ENCODE measurements at places on chromosomes 6 and 20.

DNA sequence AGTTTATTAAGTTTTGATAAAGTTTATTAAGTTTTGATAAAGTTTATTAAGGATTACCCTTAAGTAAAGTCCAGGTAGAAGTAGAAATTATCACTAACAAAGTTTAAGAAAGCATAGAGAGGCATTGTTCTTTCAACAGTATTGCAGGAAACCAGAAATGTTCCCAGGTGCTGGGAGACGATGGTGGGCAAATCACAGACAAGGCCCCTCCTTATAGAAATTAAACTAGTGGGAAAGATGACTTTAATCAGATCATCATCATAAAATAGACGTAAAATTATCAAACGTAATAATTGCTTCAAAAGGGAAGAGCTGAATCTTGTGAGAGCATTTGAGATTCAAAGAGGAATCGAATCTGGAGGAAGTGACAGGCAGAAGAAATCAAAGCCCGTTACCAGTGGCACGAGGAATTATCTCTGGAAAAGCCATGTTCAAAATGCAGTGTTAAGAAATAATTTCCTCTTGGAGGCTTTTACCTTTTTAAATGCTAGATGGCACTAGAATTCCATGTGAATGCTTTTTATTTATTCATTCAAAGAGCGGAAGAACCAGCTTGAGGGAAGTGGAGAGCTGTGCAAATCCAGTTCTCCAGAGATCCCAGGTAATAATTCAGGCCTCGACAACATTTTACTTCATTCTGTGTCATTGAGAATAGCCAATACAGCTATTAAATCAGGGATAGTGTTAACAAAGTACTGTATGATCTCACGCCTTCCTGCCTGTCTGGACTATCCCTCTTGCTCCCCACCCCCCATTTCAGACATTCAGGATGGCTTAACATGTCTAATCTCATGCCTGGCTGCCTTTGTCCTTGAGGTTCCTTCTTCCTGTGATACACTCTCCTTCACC, 1.0 kb upstream of the APMAP start:
- no peak for DNase-seq

- peak; percentile 60 for DNase-seq
These were observed 235.8 kb downstream of the NFATC2 start for GRCh38 chr20:51306521-51307358.

DNA sequence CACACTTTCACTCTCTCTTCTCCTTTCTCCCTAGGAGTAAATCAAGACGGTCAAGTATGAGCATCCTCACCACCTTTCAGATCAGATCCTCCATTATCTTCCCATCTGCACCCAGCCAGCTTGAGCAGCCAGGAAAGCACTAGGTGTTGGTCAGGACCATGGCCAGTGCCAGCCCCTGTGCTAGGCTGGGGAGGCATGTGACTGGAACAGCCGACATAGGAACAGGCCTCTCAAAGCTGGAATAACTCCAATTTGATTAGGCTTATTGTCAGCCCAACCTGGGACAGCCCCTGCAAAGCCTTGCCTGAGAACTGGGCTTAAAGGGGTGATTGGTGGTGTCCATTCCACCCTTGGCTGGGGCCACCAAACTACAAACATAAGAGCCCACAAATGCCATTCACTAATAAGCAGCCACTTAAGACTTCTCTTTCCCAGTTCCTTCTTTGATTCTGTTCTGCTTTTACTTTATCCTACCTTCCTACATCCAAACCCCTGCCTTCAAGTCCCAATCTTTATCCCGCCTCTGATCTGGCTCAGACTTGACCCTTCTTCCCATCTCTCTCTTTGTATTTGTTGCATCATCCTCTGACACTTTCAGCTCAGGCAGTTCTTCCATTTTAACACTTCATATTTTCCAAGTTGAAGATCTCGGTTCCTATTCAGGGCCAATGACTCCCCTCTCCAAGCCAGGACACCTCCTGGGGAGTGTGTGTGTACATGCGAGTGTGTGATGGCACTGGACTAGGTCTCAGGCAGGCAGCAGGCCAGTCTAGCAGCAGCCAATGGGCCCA, 4.5 kb upstream of the TREM2 start:
- DNase-seq: no peak

DNA sequence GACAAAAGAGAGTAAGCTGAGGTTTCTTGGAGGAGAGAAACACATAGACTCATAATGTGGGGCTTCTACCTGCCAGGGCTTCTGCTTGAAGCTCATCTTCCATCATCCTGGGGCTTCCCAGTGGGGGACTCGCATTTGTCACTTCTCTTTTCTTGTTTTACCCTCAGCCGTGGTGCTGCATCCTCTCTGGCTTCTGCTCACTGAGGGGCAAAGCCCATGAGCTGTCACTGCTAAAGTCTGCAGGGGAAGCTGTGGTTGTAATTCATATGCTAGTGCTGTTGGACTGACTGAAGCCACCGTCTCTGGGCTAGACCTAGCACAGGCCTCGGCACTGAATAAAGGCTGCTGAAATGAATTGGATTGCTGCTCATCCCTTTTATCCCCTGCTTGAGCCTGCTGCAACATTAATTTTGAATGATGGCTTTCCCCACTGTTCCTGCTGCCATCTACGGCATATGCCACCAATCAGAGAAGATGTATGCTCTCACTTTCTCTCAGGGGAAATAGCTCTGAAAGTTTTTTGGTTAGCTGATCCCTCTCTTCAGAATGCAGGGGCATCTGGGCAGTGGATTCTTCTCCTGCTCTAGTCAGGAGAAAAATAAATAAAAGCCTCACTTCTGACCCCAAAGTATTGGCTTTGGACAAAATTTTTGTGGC, 568.4 kb upstream of the MAP3K7 start:
- no peak for DNase-seq

DNA sequence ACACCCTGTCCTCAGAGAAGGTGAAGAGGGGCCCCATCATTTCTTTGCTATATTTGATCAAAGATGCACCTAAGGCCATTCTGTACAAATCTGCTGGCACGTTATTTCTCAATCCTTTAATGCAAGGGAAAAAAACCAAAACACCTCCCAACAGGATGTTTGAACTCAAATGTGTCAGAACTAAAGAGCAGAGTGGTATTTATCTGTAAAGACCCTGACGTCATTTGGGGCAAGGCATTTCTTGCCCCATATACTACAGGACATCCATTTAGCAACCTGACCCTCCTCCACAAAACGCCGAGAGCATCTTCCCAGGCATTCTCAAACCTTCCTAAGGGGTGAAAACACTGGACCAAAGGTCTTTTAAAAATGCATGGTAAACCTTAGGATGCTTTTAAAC, 50.8 kb downstream of the ZMYND8 start:
- DNase-seq: no peak

- DNase-seq: no peak
These were observed 243.9 kb downstream of the DLL1 start for GRCh38 chr6:170046791-170047626.

DNA sequence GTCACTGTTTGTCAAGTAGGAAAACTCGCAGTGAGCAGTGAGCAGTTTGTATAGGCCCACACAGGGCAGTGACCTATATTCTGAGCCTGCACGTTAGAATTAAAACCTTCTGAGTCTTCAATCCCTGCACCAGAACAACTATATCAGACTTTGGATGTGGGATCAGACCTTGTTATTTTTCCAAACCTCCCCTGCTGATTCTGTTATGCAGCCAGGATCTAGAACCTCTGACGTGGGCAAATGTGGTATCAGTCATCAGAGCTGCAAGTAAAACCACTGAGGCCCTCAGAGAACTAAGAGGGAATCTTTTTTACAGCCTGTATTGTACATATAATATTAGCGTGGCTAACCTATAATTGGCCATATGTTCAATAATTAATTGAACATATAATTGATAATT, 32.0 kb upstream of the AKAP7 start:
- DNase-seq: no peak

DNA sequence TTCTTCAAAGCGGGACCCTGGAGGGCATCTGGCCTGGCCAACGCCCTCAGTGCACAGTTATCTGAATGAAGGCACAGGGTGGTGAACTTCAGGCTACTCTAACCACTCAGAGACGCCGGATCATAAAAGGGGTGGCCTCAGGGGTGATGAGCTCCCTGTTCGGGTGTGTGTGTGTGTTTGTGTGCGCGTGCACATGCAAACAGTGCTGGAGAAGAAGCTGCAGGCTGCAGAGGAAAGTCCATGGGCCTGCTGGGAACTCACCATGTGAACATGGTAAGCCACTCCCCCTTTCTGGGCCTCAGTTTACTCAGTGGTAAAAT, 42.0 kb downstream of the KIAA1755 start:
- no peak for DNase-seq

GRCh38 chr6:89443658-89444057, 10.7 kb downstream of the ANKRD6 start:
- no peak for DNase-seq

GRCh38 chr20:62743777-62744317, 35.2 kb downstream of the NTSR1 start:
- no peak for DNase-seq

DNA sequence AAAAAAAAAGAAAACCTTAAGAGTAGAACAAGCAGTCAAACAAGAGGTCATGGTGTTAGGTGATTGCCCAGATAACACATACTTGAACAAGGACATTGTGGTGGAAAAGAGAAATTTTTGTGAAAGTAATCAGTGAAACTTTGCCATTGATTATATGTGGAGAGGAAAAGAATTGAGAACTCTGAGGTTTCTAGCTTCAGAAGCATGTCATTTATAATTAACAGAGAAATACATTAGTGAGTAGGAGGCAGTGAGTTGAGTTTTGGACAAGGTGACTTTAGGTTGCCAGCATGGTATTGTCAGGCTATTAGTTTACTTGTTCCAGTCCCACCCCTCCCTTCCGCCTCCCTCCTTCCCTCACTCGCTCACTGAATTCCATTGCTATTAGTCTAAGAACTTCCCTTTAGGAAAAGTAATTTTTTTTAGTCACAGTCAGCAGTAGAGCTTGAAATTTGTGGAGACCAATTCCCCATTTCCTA, 17.2 kb downstream of the TAB2 start:
- DNase-seq: no peak

DNA sequence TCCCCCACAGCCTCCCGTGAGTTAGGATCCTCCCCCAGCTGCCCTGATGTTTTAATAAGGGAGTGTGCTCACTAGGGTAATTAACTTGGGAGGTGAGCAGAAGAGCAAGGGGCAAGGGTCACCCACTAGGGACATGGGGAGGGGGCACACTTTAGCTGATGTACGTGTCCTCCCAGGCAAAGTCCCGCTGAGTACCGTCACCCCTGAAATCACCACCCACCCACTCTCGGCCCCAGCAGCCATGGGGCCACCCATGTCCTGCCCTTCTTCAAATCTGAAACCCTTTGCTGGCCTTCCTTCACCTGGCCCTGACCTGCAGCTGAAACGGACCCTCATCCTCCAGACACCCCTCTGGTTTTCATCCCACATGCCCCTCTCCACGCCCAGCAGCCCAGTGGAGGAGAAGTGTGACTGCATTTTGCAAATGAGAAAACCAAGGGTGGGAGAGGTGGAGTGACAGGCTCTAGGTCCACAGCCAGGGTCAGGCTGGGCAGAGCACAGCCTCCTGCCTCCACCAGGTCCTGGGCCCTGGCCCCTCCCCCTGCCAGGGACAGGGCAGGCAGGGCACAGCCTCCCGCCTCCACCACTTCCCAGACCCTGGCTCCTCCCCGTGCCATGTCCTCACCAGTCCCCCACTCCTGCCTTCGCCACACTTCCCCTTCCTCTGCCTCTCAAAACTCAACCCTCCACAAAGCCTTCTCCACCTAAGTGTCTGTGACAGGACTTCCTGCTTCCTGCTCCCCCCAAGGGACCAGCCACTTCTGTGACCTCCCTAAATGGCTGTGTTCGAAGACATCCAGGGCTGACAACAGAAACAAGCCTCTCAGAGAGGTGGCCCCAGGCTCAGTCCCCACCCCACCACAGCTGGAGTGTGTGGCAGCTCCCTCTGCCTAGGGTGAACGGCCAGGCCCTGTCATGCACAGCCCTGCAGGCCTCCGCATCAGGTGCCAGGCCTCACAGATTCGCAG, 15.1 kb downstream of the ACSS1 start:
- no peak for DNase-seq

GRCh38 chr6:157035546-157035945, 258.4 kb downstream of the ARID1B start:
- no peak for DNase-seq

- no peak for DNase-seq
These were observed 20.2 kb downstream of the STAU1 start for GRCh38 chr20:49167811-49168507.

DNA sequence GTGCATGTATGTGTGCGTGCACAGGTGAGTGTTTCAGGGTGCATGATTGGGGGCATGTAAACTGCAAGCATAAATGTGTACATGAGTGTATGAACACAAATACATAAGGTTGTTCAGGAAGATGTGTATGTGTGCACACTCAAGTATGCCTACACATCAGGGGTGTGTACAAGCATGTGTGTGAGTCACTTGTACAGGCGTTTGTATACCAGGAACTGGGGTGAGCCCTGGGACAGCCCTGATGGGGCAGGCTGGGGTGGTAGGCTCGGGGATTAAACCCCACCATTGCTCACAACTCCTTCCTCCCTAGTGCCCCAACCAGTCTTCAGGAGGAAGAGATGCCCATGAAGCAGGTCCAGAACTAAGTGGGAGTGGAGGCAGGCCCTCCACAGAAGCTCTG, 4.3 kb downstream of the CRIP3 start:
- DNase-seq: no peak

DNA sequence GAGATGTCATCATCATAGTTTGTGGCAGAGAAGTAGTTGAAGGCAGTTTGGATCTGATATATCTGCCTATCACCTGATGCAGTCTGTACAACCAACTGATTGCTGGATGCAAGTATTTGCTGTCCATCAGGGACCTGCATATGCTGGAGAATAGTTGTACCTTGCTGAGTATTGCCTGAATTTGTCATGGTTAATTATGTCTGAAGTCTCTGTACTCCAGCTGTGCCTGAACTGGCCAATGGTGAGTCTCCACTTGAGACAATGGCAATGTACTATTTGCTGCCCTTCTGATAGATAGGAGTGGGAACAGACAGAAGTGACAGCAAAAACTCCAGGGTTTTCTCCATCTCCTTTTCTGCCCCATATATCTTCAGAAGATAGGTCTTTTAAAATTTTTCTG, 531.5 kb downstream of the EPHA7 start:
- DNase-seq: no peak

DNA sequence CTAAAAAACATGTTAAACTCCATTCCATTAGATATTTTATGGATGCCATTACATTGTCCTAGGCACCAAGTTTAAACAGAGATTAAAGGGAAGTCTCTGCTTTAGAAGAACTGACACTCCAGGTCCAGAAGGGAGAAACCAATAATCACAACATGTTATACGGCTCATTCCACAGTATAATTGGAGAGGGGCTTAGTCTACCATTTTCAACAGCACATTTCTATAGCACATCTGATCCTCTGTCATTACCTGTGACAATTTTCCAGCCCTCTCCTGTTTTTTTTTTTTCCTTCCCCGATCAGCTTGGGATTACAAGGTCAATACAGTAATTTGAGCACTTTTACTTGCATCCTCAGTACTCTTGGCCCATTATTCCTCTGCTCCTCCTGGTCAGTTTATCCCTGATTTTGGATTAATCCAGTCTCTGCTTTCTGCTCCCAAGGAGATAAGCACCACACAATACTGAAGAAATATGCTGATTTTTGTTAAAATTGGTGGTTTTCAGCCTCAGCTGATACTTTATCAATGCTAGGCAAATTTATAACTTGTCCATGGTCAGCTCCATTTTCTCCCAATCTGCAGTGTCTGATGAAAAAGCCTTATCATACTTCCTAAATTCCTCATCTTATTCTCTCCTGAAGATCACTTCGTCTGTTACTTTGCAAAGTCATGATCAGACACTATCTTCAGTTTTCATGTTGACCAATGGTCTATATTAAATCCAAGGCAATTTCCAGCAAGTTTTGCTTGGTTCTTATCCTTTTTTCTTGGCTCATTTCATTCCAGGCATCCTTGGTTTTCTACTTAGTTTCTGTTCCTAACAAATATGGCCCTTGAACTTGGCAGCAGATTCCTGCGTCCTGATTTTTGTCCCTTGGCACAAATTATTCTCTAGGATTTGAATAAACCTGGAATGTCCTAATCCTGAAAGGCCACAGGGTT, 30.8 kb upstream of the SYNCRIP start:
- no peak for DNase-seq
